ENCODE measurements at places on chromosomes 3 and 15. TPM values are rescaled to one million over a fixed set of nuclear protein-coding genes. Genes with fewer than 3 reads are reported as not detected.
A peak's percentile ranks its signal among the peaks of the same experiment; 100 is the strongest.

GRCh38 chr3:35965908-35966307 lies 326.6 kb downstream of the ARPP21 start:
- peaks cover 2% of the 10 kb centered on the region for H3K4me1 ChIP-seq
- no peak overlapping the region for H3K4me3 ChIP-seq
- DNase-seq, result no peak
- no peaks in the 10 kb centered on the region for H3K36me3 ChIP-seq
- peaks cover 1% of the 10 kb centered on the region for H3K27me3 ChIP-seq
- H3K27ac ChIP-seq, result no peak overlapping the region

DNA sequence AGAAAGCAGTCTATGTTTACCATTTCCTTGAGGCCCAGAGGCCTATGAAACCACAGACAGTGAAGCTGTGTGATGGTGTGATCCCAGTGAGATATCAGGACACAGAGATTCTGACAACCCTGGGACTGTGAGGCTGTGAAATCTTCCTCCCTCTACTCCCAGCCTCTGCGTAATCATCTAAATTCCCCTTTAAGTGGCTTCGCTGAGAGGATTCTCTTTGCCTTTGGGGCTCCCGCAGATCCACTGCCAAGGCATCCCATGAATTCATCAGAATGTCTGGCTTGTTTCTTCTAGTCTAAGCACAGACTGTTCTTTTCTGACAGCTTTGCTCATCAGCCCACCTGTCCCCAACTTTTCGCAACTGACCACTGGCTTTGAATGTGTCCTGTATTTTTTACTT lies 901.2 kb upstream of the NR2F2 start:
- H3K4me1 ChIP-seq, result no peaks in the 10 kb centered on the region
- H3K27me3 ChIP-seq, result peaks cover 1% of the 10 kb centered on the region
- no peak for DNase-seq
- H3K27ac ChIP-seq, result no peak overlapping the region
- H3K4me3 ChIP-seq, result no peak overlapping the region

- H3K27me3 ChIP-seq, result no peaks in the 10 kb centered on the region
- H3K4me1 ChIP-seq, result no peaks in the 10 kb centered on the region
- H3K36me3 ChIP-seq, result no peaks in the 10 kb centered on the region
- DNase-seq, result peak; percentile 3
- H3K27ac ChIP-seq, result no peak overlapping the region
- no peak overlapping the region for H3K4me3 ChIP-seq
These were observed 311.4 kb downstream of the EPHB1 start for GRCh38 chr3:135106445-135106844.

Gene SPSB4
- not detected for total RNA-seq

DNA sequence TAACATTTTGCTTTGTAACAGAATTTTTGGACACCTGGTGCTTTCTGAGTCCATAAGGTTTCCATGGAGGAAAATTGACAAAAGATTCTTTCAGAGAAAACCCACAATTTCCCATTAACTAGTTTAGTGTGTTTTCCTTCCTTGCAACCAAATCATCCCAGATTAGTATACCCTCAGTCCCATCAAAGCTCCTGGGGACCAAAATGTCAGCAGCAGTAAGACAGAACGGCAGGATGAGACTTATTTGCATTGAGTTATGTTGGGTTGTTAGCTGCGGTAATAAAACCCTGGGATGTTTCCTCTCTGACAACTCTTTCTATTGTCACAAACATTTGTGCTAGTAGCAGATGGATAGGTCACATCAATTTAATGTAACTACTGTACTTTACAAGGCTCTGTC lies 32.4 kb upstream of the VPS33B start:
- H3K27me3 ChIP-seq, result peaks cover 36% of the 10 kb centered on the region
- no peak overlapping the region for H3K4me3 ChIP-seq
- H3K36me3 ChIP-seq, result no peaks in the 10 kb centered on the region
- H3K4me1 ChIP-seq, result peaks cover under 1% of the 10 kb centered on the region
- no peak overlapping the region for H3K27ac ChIP-seq

- H3K4me1 ChIP-seq, result no peaks in the 10 kb centered on the region
- no peak overlapping the region for H3K4me3 ChIP-seq
- H3K36me3 ChIP-seq, result no peaks in the 10 kb centered on the region
- no peaks in the 10 kb centered on the region for H3K27me3 ChIP-seq
- H3K27ac ChIP-seq, result no peak overlapping the region
- DNase-seq, result no peak
These were observed 93.3 kb upstream of the RAD18 start for GRCh38 chr3:9056581-9056980.

DNA sequence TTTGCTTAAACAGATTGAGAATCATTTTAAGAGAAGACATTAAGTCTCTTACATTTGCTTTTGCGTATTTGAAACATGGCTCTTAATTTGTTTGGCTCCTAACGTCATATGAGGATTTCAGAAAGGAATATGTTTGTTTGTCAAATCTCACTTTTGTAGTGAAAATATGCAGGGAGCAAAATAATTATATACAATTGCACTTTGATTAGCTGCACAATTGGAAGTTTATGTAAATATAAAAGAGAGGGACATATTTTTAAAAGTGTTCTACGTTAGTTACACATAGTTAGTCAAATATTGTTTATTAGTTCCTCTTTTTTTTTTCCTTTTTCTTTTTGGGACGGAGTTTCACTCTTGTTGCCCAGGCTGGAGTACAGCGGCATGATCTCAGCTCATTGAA lies 42.7 kb upstream of the GOLIM4 start:
- no peaks in the 10 kb centered on the region for H3K4me1 ChIP-seq
- H3K36me3 ChIP-seq, result no peaks in the 10 kb centered on the region
- no peak overlapping the region for H3K4me3 ChIP-seq
- no peak overlapping the region for H3K27ac ChIP-seq

- H3K27me3 ChIP-seq, result peaks cover under 1% of the 10 kb centered on the region
- H3K4me1 ChIP-seq, result no peaks in the 10 kb centered on the region
- no peak for DNase-seq
- no peaks in the 10 kb centered on the region for H3K36me3 ChIP-seq
These were observed 404.7 kb downstream of the SOX2 start for GRCh38 chr3:182116386-182116785.

Gene FEZF2
- total RNA-seq, result not detected

Gene PRRT3
- total RNA-seq, result 5.7 TPM

Gene CAND2
- 1.5 TPM for total RNA-seq

GRCh38 chr3:125136515-125136914 lies 76.0 kb downstream of the SLC12A8 start:
- no peak for DNase-seq
- H3K27me3 ChIP-seq, result peaks cover 19% of the 10 kb centered on the region
- H3K4me1 ChIP-seq, result peaks cover 32% of the 10 kb centered on the region
- no peak overlapping the region for H3K27ac ChIP-seq

DNA sequence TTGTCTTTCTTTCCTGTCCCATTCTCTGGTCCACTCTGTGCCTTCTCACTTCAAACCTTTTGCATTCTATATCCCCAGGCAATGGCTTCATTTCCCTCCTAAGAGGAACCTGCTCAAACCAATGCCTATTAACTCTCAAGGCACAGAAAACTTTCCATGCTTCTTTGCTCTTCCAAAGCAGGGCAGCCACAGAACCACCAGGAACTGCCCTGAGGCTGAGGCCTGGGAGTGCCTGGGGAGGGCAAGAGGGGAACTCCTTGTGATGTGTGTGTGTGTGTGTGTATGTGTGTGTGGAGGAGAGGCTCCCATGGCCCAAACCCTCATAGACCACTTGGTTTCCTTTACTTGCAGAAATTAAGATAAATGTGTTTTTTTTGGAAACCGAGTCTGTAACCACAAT lies 14.1 kb upstream of the PGPEP1L start:
- no peak overlapping the region for H3K4me3 ChIP-seq
- no peaks in the 10 kb centered on the region for H3K4me1 ChIP-seq
- DNase-seq, result no peak
- H3K27ac ChIP-seq, result no peak overlapping the region

- peaks cover 13% of the 10 kb centered on the region for H3K4me1 ChIP-seq
- H3K4me3 ChIP-seq, result no peak overlapping the region
- no peaks in the 10 kb centered on the region for H3K36me3 ChIP-seq
- H3K27me3 ChIP-seq, result no peaks in the 10 kb centered on the region
These were observed 53.6 kb upstream of the ATP13A3 start for GRCh38 chr3:194540274-194540905.

Gene SLC22A14
- not detected for total RNA-seq

DNA sequence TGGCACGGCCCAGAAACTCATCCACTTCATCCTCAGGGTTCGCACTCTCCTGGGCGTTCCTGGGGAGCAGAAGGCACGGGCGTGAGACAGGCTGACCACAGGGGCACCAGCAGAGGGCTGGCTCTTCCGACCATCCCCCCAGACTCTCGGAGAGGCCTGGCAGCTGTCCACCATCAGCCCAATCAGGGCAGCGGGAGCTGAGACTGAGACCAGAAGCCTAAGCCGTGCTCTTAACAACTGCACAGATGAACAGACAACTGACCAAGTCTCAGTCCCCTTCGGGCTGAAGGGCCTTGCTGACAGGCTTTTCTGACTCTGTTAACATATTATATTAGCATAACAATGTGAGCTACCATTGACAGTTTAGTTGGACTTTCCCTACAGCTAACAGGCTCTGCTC lies 118.0 kb downstream of the SEC22A start:
- no peaks in the 10 kb centered on the region for H3K36me3 ChIP-seq
- H3K4me3 ChIP-seq, result no peak overlapping the region
- no peaks in the 10 kb centered on the region for H3K4me1 ChIP-seq
- peaks cover 4% of the 10 kb centered on the region for H3K27me3 ChIP-seq
- no peak overlapping the region for H3K27ac ChIP-seq
- DNase-seq, result no peak

DNA sequence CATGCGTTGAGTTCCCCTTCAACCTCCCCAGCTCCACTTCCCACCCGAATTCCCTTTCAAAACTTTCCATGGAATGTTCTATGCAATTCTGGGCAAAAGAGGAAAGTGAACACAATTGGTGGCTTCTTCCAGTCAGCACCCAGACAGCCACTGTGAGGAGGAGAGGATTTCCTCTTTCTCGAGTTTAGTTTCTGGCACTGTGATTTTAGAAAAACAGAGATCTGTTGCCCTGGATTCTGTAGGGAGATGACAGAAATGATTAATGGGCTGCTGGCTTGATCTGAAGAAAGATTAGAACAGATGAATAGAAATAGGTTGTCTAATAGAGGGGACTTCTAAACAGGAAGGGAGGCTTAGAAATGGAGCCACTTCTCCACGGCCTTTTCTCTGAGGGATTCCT lies 172.0 kb downstream of the MCTP2 start:
- H3K27ac ChIP-seq, result no peak overlapping the region
- no peaks in the 10 kb centered on the region for H3K27me3 ChIP-seq
- no peak for DNase-seq
- no peak overlapping the region for H3K4me3 ChIP-seq
- H3K4me1 ChIP-seq, result no peaks in the 10 kb centered on the region

Gene ANKRD34C
- total RNA-seq, result not detected

Measured in activated CD8-positive, alpha-beta T cell treated with anti-CD3 and anti-CD28 coated beads for 36 hours (primary cell).